Thyroid gland (tissue), 4 donors: ENCODE measurements at places on chromosomes 4 and X.
A peak's percentile ranks its signal among the peaks of the same experiment; 100 is the strongest.

GRCh38 chrX:9853307-9853706, 67.1 kb downstream of the SHROOM2 start:
- DNase-seq = no peak

DNA sequence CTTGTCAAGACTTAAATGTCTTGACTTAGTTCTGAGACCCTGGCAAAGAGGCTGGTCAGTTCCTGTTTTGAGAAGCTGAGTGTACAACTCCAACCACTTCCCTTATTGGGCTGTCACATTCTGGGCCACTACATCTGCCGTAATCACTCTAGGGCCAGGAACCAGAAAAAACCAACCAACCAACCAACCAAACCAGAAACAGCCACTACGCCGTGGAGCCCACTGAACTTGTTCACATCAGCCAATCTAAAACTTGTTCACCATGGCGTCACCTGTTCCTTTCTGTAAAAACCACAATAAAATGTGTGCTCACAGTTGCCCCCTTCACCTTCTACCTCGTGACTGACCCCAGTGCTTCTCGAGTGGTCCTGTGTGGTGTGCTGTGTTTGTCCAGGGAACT, 107.3 kb downstream of the JADE1 start:
- peak; percentile 3 for DNase-seq

GRCh38 chrX:115031989-115032388, 14.6 kb upstream of the IL13RA2 start:
- DNase-seq = no peak

DNA sequence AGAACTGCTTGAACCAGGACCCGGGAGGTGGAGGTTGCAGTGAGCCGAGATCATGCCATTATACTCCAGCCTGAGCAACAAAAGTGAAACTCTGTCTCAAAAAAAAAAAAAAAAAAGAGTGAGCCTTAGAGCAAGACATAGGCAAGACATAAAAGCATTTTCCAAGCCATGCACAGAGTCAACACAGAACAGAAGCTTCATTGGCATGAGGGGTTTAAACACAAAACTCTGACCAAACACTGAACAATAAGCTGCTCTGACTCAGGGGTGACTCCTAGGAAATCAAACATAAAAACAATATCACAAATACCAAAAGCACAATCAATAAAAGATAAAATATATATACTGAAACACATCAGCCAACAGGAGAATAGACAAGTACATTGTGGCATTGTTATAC, 136.8 kb downstream of the PLS3 start:
- no peak for DNase-seq

DNA sequence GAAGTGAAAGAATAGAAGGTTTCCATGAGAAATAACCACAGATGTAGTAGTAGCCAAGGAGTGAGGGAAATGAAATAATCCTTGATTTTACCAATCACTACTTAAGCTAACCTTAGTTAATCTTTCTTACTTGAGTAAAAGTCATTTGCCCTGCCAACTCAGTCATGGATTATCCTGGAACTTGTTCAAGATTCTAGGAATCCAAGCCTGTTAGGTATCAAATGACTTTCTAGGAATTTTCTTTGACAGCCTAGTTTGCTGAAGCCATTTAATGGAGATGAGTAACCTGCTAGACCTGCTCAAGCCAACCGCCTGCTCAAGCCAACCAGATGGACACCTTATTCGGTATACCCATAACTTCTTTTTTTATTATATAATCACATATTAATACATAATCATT, 180.5 kb downstream of the KLHL13 start:
- no peak for DNase-seq

- no peak for DNase-seq
Observed at GRCh38 chrX:10138726-10139125, 18.0 kb upstream of the CLCN4 start.

GRCh38 chrX:79361192-79361870, 5.8 kb downstream of the ITM2A start:
- DNase-seq = no peak
